ENCODE measurements at places on chromosomes 2 and 18.

GRCh38 chr18:41265047-41265446 lies 690.0 kb upstream of the PIK3C3 start:
- no peak for DNase-seq

- no peak for DNase-seq
Measured at GRCh38 chr2:64065516-64065915, 46.3 kb upstream of the VPS54 start.

GRCh38 chr2:87996570-87996969 lies 19.8 kb downstream of the RNU2-63P start:
- no peak for DNase-seq

- no peak for DNase-seq
Measured at GRCh38 chr2:197210430-197210829, 100.2 kb downstream of the ANKRD44 start.

DNA sequence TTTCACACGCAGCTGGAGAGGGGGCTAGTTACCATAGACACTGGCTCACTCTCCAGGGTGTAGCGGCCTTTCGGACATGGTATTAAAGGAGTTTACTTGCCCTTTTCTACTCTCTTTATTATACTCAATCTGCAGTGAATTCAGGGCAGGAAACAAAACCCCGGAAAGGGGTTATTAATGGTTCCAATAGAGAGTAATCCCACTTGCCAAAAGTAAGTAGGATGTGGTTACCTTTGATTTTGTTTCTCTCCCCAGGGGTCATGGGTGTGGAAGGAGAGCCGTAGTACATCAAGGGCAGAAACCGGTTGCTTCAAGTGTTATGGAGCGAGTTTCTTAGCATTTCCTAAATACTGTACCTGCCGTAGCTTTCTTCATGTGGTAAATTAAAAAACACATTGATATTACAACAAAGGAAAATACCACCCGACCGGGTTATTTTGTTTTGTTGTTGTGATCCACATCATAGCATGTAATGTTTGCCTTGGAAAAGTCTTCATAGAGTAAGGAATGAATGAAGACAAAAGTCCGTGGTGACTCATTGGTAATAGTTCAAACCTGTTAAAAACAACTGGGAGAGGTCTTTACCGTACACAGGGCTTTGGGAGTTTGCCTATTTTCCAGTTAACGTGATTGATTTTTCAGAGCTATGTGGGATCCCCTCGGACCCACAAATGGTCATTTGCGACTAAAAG lies 71.5 kb downstream of the SLC4A3 start:
- no peak for DNase-seq

- no peak for DNase-seq
Measured at GRCh38 chr18:70116949-70117348, 88.5 kb downstream of the RTTN start.

DNA sequence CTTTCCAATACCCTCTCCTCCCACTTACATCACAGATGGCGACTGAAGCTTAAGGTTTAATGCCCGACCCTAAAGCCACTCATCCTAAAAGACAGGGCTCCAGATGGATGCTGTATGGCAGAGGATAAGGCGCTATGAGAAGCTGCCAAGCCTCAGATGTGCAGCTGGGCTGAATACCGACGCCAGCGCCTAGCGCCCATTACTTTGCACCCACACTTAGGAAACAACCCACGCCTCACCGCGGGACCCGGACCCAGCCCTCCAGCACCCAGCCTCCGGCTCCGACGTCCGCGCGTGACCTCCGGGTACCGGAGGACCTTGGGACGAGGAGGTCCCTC lies 335 bp downstream of the TRAK2 start:
- no peak for DNase-seq

DNA sequence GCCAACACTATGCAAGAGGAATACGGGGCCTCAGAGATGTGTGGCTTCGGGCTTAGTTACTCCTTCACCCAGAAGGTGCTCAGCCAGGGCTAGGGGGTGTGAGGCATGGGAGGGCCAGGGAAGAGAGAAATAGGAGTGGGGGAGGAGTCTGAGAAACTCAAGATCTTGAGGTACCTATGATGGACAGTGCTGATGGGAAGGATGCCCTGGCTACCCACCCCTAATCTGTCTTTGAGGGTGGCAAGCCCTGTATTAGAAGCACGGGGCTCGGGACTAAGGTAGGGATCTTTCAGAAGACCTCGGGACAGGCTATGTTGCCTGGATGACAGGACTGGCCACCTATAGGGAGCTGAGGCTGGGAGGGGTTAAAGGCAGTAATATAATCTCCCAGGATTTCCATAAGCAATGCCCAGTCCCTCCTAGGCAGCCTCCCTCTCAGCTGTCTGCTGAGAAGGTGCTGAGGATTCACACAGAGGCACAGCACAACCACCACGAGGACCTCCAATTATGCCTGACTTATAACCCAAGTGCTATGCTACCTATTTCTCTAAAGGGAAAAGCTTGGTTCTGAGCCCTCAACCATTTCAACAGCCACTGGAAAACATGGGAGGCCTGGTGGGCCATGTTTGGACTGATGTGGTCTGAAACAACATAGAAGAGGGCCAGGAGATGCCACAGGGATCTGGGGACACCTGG lies 23.3 kb downstream of the MTHFD2 start:
- no peak for DNase-seq

DNA sequence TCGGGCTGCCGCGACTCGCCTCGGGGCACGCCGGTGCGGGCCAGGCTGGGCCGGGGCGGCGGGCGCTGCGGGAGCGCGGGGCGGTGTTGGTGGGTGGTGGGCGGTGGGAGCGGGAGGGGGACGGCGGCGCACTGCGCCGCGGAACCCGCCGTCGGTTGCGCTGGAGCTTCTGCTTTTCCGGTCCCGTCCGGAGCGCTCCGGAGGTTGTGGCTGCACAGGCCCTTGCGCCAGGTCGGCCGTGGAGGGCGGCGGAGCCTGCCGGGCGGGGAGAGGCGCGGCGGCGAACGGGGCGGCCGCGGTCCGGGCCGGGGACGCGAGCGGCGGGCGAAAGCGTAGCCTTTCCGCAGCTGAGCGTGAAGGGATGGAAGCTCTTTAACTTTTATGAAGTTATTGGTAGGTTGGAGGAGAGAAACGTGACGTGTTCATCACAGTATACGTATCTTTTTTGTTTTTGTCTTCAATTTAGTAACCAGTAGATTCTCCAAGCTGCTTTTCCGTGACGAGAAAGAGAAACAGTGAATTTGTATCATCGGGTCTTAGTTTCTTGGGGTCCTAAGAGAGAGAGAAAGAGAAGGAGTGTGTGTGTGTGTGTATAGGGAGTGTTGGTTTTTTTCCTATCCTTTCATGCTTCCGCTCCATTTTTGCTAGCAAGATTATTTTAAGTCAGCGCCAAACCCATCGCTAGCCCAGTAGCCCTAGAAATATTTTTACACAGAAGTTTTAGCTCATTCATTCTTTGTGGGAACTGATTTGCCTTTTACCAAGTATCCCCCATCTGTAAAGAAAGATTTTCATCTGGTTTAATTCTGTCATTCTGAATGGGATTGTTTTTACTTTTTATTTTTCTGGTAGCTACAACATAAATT lies 535 bp downstream of the ATG4B start:
- DNase-seq = no peak

DNA sequence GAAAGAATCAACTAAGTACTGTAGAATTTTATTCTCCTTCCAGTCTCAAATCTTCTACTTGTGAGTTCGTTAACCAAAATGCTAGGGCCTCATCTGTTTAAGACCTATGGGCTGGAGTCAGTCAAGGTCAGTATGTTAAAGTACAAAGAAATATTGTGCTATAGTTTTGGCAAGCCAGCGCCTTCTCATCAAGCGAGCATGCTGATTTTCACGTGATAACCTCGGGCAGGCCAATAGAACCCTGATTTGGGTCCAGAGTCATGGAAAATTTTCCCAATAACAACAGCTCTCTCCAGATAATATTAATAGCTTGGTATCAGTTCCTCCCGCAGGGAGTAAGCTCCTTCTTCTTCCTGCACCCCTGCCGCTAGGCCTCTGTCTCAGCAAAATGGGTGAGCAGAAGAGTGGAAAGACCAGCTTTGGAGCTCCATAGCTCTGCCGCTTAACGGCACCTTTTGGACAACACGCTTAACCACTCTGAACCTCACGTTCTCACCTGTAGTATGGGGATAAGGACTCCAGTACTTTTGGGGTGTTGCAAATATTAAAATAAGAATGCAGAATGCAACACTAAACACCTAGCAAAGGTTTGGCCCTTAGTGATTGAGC lies 11.7 kb downstream of the CABLES1 start:
- DNase-seq = no peak

Data from right hindlimb (tissue), 1 donor.